ENCODE measurements at places on chromosomes 5 and 9. TPM values are rescaled to one million over a fixed set of nuclear protein-coding genes. Genes with fewer than 3 reads are reported as not detected.

The ZNG1F gene
- 31.2 TPM for total RNA-seq

The TAF11L4 gene
- total RNA-seq = not detected

The HK3 gene
- 4.3 TPM for total RNA-seq

The SLC36A2 gene
- total RNA-seq = not detected

The ZNF658 gene
- 8.6 TPM for total RNA-seq

The ORM2 gene
- total RNA-seq = 2.9 TPM

The SYNPO gene
- 15.4 TPM for total RNA-seq

DNA sequence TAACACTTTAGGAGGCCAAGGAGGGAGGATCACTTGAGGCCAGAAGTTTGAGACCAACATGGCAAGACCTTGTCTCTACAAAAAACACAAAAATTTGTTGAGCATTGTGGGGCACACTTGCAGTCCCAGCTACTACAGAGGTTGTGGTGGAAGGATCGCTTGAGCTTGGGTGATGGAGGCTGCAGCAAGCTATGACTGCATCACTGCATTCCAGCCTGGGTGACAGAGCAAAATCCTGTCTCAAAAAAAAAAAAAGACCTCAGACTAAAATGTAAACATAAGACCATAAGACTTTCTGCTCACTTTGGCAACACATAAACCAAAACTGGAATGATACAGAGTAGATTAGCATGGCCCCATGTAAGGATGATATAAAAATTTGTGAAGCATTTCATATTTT lies 24.6 kb upstream of the NANS start:
- H3K4me3 ChIP-seq = no peak overlapping the region
- no peaks in the 10 kb centered on the region for H3K4me1 ChIP-seq
- no peak overlapping the region for H3K27ac ChIP-seq
- H3K27me3 ChIP-seq = no peaks in the 10 kb centered on the region
- no peak for DNase-seq
- no peaks in the 10 kb centered on the region for H3K36me3 ChIP-seq

DNA sequence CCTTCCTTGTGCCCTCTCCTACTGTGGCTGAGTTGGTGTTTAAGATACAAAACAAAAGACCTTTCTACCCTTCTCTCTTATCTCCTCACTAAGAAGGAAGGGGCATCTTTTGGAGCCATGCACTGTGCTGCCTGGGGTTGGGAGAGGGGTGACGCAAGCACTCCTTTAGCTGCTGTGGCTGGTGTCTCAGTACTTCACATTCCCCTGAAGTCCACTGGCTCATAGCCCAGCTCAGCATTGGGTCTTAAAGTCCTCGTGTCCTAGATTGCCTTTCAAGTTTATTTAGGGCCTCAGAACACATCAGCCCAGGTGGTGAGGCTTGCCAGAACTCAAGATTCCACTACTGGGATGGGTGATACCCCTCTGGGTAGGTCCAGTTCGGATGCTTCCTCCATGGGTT lies 325.9 kb upstream of the CYLC2 start:
- no peaks in the 10 kb centered on the region for H3K36me3 ChIP-seq
- no peak overlapping the region for H3K27ac ChIP-seq
- H3K4me3 ChIP-seq = no peak overlapping the region

DNA sequence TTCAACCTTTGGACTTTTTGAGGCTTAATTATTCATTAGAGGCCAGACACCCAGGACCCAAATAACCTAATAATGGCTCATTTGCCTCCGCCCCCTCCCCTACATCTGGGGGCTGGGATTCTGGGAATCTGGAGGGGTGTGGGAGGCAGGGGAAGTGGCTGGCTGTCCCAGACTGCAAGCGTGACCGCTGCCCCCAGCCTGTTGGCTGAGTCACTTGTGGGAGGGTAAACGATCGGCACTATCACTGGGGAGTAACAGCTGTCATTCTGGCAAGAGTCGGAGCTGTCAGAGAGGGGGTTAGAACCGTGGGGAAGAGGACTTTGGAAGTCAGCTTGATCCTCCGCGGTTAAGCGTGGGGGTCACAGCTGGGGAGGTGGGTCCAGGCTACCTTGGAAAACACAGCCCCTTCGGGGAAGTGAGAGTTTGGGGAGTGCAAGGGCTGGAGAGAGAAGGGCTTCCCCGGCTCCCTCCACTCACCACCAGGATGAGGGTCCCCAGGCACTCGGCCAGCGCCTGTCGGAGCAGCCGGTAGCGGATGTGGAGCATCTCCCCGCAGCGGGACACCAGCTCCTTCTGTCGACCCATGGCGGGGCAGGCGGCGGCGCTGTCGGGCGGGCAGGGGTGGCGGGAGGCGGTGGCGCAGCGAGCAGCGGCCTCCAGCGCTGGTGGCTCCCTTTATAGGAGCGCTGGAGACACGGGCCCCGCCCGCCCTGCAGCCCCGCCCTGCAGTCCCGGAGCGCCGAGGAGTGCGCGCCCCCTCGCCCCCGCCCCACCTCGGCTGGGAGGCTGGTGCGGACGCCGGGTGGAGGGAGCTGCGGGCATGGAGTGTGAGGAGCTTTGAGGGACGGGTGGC lies at the start of gene AQP3:
Gene AQP3, minus strand, starts transcription at position 648 of the 853 bp plus-strand sequence. Its CDS starts 63 bp downstream, at position 585.
- DNase-seq = peak; percentile 53
- peak within 1 kb of the TSS; percentile 79 for H3K4me3 ChIP-seq
- H3K27ac ChIP-seq = peak within 1 kb of the TSS; percentile 78
- H3K4me1 ChIP-seq = peaks cover 13% of the 10 kb centered on the region
- no peaks in the 10 kb centered on the region for H3K36me3 ChIP-seq
- H3K27me3 ChIP-seq = no peaks in the 10 kb centered on the region

GRCh38 chr9:16681652-16681987 lies 188.8 kb downstream of the BNC2 start:
- no peak overlapping the region for H3K4me3 ChIP-seq
- H3K36me3 ChIP-seq = no peaks in the 10 kb centered on the region
- no peaks in the 10 kb centered on the region for H3K4me1 ChIP-seq
- peak overlapping the region; percentile 19 for H3K27ac ChIP-seq

- no peaks in the 10 kb centered on the region for H3K27me3 ChIP-seq
- no peak overlapping the region for H3K4me3 ChIP-seq
These were observed 82.3 kb downstream of the SLC1A3 start for GRCh38 chr5:36688722-36689121.

- H3K27ac ChIP-seq = no peak overlapping the region
- H3K4me1 ChIP-seq = no peaks in the 10 kb centered on the region
- no peaks in the 10 kb centered on the region for H3K27me3 ChIP-seq
- H3K4me3 ChIP-seq = no peak overlapping the region
These were observed 762.7 kb upstream of the ARRDC3 start for GRCh38 chr5:92145852-92146251.

DNA sequence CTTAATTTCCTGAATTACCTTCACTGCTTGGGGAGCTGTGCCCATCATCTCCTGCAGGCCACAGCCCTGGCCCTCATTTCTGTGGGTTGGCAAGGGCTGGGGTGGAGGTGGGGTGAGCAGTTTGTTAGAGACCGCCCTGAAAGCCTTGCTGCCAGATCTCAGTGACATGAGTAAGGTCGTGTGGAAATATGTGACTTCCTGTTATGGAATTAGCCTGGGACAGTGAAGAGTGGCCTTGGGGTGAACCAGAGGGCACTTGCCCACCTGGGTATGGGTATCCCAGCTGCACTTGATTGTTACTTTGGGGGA lies 2.5 kb upstream of the HNRNPAB start:
- peak; percentile 28 for DNase-seq
- peaks cover 11% of the 10 kb centered on the region for H3K4me1 ChIP-seq
- no peaks in the 10 kb centered on the region for H3K36me3 ChIP-seq
- no peak overlapping the region for H3K27ac ChIP-seq
- no peak overlapping the region for H3K4me3 ChIP-seq

DNA sequence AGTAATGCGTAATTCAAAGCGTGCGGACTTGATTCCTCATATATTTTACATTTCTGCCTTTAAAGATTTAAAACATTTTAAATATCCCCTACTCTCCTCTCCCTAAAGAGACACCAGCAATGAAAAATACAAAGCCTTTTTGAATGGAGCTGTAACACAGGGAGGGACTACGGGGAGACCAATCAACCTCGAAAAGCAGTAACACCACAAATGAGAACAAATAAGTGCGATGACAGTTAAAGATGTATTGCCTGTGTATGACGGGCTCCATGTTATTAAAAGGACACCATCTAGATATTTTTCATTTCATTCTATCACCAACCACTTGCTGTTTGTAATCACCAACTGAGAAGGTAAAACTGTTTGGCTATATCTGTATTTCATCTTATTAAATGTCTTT lies 230.3 kb upstream of the TBCA start:
- H3K4me1 ChIP-seq = no peaks in the 10 kb centered on the region
- H3K36me3 ChIP-seq = no peaks in the 10 kb centered on the region
- no peak for DNase-seq
- H3K4me3 ChIP-seq = no peak overlapping the region

DNA sequence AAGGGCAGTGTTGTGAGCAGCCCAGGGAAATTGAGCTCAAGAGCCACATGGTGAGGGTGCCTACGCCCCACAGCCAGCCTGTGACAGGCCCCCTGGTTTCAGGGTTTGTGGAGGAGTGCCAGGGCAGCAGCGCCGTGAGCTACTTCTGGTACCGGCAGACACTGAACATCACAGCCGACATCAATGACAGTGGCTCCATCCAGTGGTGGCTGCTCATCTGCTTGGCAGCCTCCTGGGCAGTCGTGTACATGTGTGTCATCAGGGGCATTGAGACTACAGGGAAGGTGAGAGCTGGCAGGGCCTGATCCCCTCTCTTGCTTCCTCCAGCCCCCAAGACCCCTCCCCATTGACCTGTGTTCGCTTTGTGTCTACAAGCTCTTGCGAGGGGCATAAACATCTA lies 10.2 kb downstream of the SLC6A18 start:
- no peaks in the 10 kb centered on the region for H3K36me3 ChIP-seq
- no peak for DNase-seq
- no peaks in the 10 kb centered on the region for H3K4me1 ChIP-seq
- peaks cover 25% of the 10 kb centered on the region for H3K27me3 ChIP-seq
- no peak overlapping the region for H3K27ac ChIP-seq
- no peak overlapping the region for H3K4me3 ChIP-seq

All from breast epithelium (tissue), 4 donors.